ENCODE measurements at places on chromosomes 12 and 14. TPM values are rescaled to one million over a fixed set of nuclear protein-coding genes. Genes with fewer than 3 reads are reported as not detected.

The ACRBP gene
- 0.66 TPM for total RNA-seq

The EML1 gene
- total RNA-seq: 25.9 TPM

The CCT2 gene
- 123 TPM for total RNA-seq

The RNF41 gene
- 86.6 TPM for total RNA-seq

The LBHD2 gene
- not detected for total RNA-seq

DNA sequence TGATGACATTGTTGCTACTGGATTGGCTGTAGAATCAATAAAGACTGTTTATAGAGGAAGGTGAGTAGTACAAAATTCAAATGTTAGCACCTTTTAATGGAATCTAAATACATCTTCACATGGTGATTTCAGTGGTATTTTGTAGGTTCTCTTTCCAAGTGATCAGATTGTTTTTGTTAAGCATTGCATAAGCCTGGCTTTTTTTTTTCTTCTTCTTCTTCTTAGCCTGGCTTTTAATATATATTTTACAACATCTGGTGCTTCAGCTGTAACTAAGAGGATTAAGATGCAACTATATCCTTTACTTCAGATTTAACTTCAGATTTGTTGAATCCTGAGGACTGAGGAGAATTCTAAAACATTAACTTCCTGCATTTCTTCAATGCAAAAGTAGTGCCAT lies 57.3 kb upstream of the ATF1 start:
- no peak for DNase-seq
- no peak overlapping the region for H3K27ac ChIP-seq
- H3K4me3 ChIP-seq: no peak overlapping the region
- peaks cover 12% of the 10 kb centered on the region for H3K36me3 ChIP-seq
- H3K27me3 ChIP-seq: no peaks in the 10 kb centered on the region

GRCh38 chr12:26564391-26564790 lies 268.6 kb downstream of the ITPR2 start:
- H3K36me3 ChIP-seq: no peaks in the 10 kb centered on the region
- H3K27ac ChIP-seq: no peak overlapping the region
- DNase-seq: no peak
- no peaks in the 10 kb centered on the region for H3K27me3 ChIP-seq

GRCh38 chr14:51609955-51610283 lies 41.8 kb upstream of the FRMD6 start:
- DNase-seq: no peak
- no peak overlapping the region for H3K4me3 ChIP-seq
- no peaks in the 10 kb centered on the region for H3K36me3 ChIP-seq
- no peak overlapping the region for H3K27ac ChIP-seq

DNA sequence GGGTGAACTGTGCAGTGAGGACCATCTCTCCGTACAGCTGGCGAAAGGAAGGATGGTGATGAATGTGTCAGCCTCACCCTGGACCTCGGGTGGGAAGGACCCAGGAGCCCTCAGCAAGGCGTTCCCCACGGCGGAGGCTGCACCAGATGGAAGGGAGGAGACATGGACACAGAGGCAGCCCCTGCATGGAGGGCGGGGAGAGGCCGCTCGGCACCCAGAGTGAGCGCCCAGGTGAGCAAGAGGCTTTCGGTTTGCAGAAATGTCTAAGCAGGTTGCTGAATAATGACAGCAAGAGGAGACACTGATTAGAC lies 109.9 kb downstream of the PIWIL1 start:
- H3K4me3 ChIP-seq: no peak overlapping the region
- H3K4me1 ChIP-seq: no peaks in the 10 kb centered on the region
- H3K27me3 ChIP-seq: no peaks in the 10 kb centered on the region
- no peaks in the 10 kb centered on the region for H3K36me3 ChIP-seq
- DNase-seq: no peak

- H3K36me3 ChIP-seq: no peaks in the 10 kb centered on the region
- no peak for DNase-seq
- no peaks in the 10 kb centered on the region for H3K4me1 ChIP-seq
Measured at GRCh38 chr12:87246726-87247125, 782.5 kb downstream of the C12orf50 start.

DNA sequence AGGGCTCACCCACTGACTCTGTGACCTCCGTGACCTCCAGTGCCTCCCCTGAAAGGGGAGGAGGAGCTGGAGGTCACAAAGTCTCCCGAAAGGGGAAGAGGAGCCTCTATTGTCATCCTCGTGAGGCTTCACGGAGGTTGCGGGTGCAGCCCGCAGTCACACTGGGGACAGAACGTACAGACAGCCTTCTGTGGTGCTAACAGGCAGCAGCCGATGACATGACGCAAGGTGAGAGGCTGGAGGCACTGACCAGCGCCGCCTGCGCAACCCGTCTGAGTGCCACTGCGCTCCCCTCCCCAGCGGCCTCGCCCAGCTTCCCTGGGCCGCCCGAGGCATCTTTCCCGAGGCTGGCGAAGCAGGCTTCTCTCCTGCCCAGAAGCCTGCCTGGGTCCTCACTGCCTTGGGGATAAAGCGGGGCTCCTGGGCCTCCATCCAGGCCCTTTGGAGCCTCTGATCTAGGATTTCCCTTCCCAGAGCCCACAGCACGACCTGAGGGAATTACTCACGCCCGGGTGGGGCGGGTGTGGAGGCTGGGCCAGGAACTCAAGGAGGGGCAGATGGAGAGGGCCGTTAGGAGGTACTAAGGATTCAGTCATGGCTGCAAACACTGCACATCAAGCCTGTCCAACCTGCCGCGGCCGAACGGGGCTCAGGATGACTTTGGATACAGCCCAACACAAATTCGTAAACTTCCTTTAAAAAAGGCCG lies 12.3 kb upstream of the LBHD2 start:
- no peak overlapping the region for H3K27ac ChIP-seq
- peaks cover 6% of the 10 kb centered on the region for H3K4me1 ChIP-seq
- no peaks in the 10 kb centered on the region for H3K36me3 ChIP-seq
- no peak for DNase-seq
- no peak overlapping the region for H3K4me3 ChIP-seq

GRCh38 chr14:22113401-22113800 lies 439.8 kb upstream of the OR4E1 start:
- H3K4me3 ChIP-seq: no peak overlapping the region
- H3K36me3 ChIP-seq: no peaks in the 10 kb centered on the region
- DNase-seq: no peak
- H3K27me3 ChIP-seq: no peaks in the 10 kb centered on the region
- H3K27ac ChIP-seq: no peak overlapping the region
- no peaks in the 10 kb centered on the region for H3K4me1 ChIP-seq

DNA sequence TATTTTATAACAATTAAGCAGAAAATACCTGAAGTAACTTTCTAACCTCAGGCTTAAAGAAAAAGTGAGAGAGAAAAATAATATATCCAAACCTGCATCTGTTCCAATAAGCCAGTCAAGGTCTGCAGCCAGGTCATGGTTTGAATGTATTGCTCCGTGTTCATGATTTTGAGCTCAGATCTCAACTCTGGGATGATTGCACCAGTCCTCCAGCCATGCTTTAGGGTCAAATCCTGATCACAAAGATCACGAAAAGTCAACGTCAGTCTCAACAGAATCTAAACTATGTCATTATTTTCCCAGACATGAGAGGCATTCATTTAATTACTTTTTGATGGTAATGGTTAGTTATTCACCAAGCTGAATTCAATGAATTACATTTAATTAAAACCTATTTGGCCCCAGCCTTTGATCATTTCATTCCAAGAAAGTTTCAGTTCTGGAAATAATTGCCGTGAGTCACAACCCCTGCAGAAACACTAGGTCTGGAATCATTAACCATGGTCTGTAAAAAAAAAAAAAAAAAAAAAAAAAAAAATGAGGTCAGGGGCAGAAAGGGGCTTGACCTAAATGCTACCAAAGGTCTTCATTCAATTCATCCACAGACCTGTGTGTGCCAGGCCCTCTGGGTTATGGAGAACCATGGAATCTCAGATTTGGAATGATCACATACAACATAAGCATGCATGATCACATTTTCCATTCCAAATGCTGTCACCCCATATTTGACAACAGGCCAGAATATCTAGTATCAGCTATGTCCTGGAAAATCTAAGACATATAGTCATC lies 55.6 kb downstream of the NT5DC3 start:
- no peaks in the 10 kb centered on the region for H3K4me1 ChIP-seq
- H3K36me3 ChIP-seq: no peaks in the 10 kb centered on the region
- no peak overlapping the region for H3K4me3 ChIP-seq
- no peaks in the 10 kb centered on the region for H3K27me3 ChIP-seq
- DNase-seq: no peak
- no peak overlapping the region for H3K27ac ChIP-seq

- no peaks in the 10 kb centered on the region for H3K36me3 ChIP-seq
- no peak overlapping the region for H3K4me3 ChIP-seq
- no peak for DNase-seq
- no peaks in the 10 kb centered on the region for H3K4me1 ChIP-seq
- H3K27ac ChIP-seq: no peak overlapping the region
Measured at GRCh38 chr14:105534586-105534985, 8.2 kb downstream of the TMEM121 start.

- no peak for DNase-seq
- no peak overlapping the region for H3K27ac ChIP-seq
- H3K27me3 ChIP-seq: no peaks in the 10 kb centered on the region
- no peaks in the 10 kb centered on the region for H3K36me3 ChIP-seq
Measured at GRCh38 chr14:77923131-77923936, 123.4 kb downstream of the ADCK1 start.

- H3K4me3 ChIP-seq: no peak overlapping the region
- H3K36me3 ChIP-seq: no peaks in the 10 kb centered on the region
- no peaks in the 10 kb centered on the region for H3K4me1 ChIP-seq
Measured at GRCh38 chr12:85955127-85955526, 81.0 kb downstream of the NTS start.

DNA sequence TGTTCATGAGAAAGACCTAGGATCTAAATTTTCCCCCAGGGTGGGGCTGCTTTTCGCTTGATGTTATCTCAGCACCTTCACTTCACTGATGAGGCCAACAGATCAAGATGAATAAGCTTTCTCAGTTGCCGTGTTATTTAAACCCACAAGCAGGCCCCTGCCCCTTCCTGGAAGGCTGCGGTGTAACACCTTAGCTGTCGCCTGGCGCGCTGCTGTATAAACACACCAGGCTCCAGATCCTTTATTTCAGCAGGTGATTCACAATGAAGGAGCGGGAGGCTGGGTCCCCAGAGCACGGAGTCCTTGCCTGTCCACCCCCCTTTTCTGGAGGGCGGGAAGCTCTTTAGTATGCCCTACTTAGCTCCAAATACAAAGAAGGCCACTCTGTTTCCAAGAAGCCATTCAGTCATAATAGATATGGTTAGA lies 515.4 kb downstream of the FUT8 start:
- no peak for DNase-seq
- no peaks in the 10 kb centered on the region for H3K4me1 ChIP-seq
- no peak overlapping the region for H3K4me3 ChIP-seq
- H3K27me3 ChIP-seq: no peaks in the 10 kb centered on the region

DNA sequence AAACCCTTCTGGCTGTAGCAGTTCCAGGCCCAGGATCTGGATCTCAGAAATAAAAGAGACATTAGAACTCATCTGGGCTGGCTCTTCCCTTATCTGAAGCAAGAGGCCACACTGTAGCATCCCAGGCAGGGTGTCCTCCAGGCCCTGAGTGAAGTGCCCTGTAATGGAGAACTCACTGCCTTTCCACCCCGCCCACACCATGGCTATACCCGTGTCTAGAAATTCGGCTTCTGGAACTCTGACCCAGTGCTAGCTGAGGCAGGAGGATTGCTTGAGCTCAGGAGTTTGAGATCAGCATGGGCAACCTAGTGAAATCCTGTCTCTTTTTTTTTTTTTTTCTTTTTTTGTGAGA lies 23.5 kb upstream of the PLEKHG3 start:
- no peak overlapping the region for H3K4me3 ChIP-seq
- no peak for DNase-seq
- H3K4me1 ChIP-seq: no peaks in the 10 kb centered on the region
- H3K27me3 ChIP-seq: no peaks in the 10 kb centered on the region
- H3K27ac ChIP-seq: peak overlapping the region; percentile 78

DNA sequence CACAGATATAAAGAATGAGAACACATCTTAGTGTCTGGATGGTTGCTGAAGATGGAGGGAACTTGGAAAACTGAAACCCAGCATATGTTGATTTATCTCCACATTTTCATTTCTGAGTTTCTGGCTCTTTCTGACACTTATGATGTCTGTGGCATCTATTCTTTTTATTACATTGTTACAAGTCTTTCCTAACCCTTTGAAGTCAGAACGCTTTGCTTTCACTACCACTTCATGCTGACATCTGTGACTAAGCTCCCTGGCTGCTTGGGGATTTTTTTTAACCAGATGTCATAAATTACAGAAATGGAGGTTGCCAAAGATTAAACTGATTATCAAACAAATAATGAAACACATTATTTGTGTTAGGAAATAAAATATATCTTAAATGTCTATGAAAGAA lies 188.7 kb downstream of the KITLG start:
- H3K4me3 ChIP-seq: no peak overlapping the region
- H3K27me3 ChIP-seq: no peaks in the 10 kb centered on the region
- no peaks in the 10 kb centered on the region for H3K4me1 ChIP-seq
- no peak for DNase-seq
- no peak overlapping the region for H3K27ac ChIP-seq

GRCh38 chr14:74663884-74664283 lies 49.0 kb downstream of the AREL1 start:
- H3K4me1 ChIP-seq: no peaks in the 10 kb centered on the region
- no peaks in the 10 kb centered on the region for H3K27me3 ChIP-seq
- H3K4me3 ChIP-seq: no peak overlapping the region
- no peak for DNase-seq

Measured in breast epithelium (tissue), 4 donors.